ENCODE measurements at places on chromosomes 2 and 18.
A peak's percentile ranks its signal among the peaks of the same experiment; 100 is the strongest.

GRCh38 chr2:160647967-160648685 lies 154.5 kb upstream of the RBMS1 start:
- DNase-seq = peak; percentile 94

- peak; percentile 92 for DNase-seq
Observed at GRCh38 chr2:233711312-233712008, 1.2 kb upstream of the UGT1A5 start.

- no peak for DNase-seq
Observed at GRCh38 chr2:39380525-39381150, 56.4 kb downstream of the MAP4K3 start.

- no peak for DNase-seq
Observed at GRCh38 chr18:13716916-13717315, 9.4 kb downstream of the FAM210A start.

- DNase-seq = no peak
Observed at GRCh38 chr2:238865015-238865719, 17.3 kb downstream of the TWIST2 start.

DNA sequence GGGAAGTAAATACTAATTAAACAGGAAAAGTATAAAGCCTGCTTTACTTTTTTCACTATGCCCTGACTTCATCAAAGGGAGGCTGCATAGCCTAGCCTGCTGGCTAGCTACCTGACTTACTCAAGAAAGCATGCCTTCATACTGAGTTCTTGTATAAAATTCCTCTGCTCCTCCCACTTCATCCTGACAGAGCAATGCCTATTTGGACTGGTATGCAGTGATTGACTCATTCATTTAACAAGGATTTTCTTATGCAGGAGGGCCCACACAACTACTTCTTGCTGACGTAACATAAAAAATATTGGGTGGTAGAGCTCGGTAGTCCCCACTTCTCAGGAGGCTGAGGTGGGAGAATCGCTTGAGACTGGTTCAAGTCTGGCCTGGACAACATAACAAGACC lies 70.5 kb downstream of the PRPF40A start:
- DNase-seq = peak; percentile 28

- no peak for DNase-seq
Observed at GRCh38 chr2:134842930-134843490, 4.6 kb downstream of the ACMSD start.

DNA sequence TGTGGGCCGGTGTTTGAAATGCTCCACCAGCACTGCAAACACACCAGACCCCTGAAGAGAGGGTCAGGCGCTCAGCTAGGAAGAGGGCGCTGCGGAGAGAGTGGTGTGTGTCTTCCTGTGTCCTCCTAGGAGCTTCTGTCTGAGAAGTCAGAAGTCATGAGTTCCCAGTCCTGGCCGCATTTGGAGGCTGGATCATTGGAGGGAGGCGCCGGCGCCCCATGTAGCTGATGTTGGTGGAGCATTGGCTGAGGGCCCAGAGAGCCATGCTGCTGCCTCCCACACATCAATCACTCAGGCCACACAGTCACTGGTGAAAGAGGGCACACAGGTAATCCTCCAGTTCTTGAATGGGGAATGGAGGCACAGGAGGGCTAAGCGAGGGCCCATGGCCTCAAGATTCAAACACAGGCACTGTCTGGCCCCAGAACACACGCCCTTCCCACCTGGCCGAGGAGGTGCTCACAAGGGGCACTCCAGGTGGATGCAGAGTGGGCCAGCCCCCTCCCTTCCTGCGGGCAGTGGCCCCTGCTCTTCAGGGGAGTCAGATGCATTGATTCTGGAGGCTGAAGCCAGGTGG lies 66.3 kb downstream of the RRM2 start:
- DNase-seq = no peak

- peak; percentile 62 for DNase-seq
Observed at GRCh38 chr2:208062113-208062512, 36.8 kb upstream of the PLEKHM3 start.

DNA sequence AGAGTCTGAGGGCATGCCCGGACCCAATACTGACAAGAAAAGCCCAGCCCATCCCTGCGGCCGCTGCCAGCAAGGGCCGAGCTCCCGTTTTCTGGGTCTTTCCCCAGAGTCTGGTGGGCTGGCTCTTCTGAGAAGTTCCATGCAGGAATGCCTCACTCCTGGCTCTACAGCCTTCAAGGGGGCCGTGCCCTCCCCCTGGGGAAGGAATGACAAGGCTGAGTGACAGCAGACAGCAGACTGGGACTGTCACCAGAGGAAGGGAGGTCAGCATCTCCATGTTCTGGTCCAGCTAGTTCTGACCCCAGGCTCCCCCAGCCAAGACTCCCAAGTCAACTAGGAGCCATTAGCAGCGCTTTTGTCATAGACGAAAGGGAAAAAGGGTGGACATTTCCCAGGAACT lies 13.0 kb upstream of the SEMA4C start:
- DNase-seq = no peak

GRCh38 chr2:85712849-85713612 lies 18.9 kb downstream of the GNLY start:
- DNase-seq = no peak

GRCh38 chr2:99657691-99658258 lies 168.0 kb upstream of the REV1 start:
- no peak for DNase-seq

GRCh38 chr2:95298486-95299111 lies 1.5 kb downstream of the KCNIP3 start:
- DNase-seq = no peak

DNA sequence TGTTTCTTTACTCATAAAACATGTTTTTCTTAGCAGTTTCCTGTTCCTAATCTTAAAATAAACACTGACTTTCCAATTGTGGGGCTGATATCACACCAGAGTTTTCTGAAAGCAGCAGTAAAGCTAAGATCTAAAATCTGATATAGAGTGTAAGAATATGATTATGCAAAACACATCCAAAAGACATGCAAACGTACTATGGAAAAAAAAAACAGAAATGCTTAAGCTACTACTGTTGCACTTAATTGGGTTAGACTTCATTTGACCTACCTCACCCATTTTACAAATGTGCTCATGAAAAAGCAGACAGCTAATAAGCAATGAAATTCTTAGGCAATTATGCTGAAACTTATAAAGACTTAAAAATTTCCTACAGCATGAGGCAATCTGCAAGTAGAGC lies 10.5 kb downstream of the CYTIP start:
- DNase-seq = no peak

DNA sequence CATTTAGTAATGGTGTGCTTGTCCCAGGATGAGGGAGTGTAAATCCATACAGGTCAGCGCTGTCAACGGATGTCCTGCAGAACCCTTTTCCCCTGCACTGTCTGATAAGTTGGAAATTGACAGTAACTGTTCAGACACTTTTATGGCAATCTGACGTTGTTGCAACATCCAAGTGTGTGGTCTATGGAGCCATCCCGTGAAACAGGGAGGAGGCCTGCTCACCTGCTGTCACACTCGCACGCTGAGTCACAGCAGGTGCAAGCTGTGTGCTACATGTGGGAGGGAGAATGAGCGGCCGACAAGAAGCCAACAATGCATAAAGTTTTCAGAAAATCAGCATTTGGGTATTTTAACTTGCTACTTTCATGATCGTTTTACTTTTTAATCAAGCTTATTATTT lies 43.7 kb upstream of the RMDN2 start:
- DNase-seq = no peak

DNA sequence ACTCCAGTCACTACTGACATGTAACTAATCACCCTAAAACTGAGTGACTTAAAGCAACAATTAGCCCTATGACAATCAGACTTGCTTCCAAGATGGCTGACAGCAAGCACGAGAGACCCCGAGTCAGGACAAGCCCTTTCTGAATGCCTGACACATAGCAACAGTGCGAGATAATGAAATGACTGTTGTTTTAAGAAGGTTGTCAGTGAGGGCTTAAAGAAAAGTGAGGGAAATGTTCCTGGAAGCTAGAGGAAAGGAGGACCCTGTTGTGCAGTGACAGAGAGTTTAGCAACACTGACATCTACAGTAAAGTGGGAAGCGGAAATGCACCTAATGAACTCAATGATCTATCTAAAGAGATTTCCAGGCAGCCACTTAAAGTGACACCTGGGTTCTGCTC lies 163.1 kb downstream of the STK39 start:
- DNase-seq = no peak

Measured in HT-29 (cell line).